NCI-H1092 (cell line): ENCODE measurements at places on chromosomes 2 and 18.

DNA sequence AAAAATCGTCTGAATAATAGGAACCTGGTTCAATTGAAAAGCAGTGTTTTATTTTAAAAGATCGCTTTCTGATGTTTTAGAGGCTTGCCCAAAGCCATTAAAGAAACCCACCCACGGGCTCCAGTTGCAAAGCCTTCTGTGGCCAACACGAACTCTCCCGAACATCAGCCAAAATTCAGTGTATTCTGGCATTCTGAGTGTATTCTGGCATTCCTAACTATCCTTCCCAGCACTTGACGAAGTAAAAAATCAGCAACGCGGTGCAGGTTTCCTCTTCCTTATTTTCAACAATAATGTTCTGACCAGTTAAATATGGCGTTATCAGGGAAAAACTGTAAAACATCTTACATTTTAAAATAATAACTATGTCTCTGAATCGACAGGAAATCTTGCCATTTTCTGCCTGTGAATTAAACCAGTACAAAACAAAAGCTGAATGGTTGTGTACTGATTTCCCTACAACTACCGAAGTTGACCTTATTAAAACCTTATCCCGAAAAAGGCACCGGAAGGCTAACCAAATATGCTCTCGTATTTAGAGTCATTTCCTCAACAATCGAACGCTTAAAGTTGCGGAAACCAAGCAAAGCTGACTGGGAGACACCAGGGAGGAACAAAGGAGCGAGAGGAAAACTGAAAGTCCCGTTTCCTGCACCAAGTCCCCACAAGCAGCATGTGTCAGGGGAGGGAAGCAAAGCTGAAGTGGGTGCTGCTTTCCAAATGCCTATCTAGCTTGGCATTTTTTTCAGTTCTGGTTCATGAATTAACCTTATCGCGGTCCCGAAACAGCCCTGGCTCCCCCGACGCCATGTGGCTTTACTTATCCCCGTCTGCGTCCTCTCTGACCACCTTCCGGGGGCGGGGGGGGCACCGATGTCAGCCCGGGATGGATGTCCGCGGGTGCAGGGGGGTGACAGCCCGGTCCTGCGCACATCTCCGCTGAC lies 44.3 kb downstream of the ZNF516 start:
- DNase-seq: peak; percentile 23

DNA sequence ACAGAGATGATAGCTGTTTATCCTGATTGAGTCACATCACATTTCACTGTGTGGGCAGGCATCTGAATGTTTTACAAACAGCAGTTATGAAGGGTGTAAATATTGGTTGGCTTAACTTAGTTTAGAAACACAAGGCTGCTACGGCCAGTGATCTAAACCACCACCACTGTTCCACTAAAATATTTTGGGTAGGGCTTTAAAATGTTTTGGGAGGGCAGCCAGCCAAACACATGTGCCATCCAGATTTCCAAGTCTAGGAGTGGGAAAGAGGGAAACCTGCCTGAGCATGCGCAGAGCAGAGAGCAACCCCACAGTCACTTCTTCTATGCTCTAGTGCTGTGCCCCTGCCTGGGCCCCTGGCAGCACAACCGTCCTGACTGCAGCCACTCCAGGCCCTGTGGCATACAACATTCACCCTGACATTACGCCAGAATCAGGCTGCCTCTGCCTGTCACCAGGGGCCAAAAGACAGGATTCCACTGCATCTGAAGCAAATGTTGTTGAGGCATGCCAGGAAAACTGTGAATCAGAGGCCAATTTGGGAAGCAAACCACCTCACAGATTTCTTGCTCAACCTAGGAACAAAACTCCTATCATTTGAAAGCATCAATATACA lies 74.8 kb upstream of the COL5A2 start:
- no peak for DNase-seq

- no peak for DNase-seq
These were observed 52.2 kb upstream of the CAB39 start for GRCh38 chr2:230660294-230661060.

GRCh38 chr2:114724454-114724853 lies 282.0 kb downstream of the DPP10 start:
- no peak for DNase-seq

- DNase-seq: no peak
These were observed 19.2 kb upstream of the SEH1L start for GRCh38 chr18:12928641-12929040.

- DNase-seq: no peak
These were observed 198.3 kb downstream of the MGAT5 start for GRCh38 chr2:134452042-134452733.

- DNase-seq: no peak
These were observed 183.4 kb upstream of the RASGRP3 start for GRCh38 chr2:33292981-33293595.

DNA sequence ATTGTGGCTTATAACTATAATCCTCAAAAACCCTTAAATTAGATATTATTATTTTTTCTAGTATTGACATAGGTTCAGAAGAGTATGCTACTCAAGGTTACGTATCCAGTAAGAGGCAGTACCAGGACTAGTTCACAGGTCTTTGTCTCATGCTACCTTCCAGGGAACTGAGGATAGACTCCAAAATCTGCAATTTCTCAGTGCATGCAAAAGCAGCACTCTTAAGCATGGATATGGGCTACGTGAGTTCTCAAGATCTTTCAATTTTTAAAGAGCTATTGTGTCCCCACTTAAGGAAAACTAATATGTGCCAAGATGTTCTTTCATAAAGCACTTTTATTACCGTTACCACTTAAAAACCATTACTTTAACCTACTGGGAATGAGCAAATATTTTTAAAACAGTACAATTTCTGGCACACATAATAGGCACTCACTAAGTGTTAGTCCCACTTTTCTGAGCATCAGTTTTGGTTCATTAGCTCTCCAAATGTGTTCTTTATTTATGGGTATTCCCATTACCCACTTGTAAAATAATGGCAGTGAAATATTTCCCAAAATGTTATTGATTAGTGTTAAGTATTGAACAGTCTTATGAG lies 113.8 kb upstream of the TTN start:
- DNase-seq: no peak

GRCh38 chr2:133986881-133987795 lies 266.7 kb upstream of the MGAT5 start:
- no peak for DNase-seq

DNA sequence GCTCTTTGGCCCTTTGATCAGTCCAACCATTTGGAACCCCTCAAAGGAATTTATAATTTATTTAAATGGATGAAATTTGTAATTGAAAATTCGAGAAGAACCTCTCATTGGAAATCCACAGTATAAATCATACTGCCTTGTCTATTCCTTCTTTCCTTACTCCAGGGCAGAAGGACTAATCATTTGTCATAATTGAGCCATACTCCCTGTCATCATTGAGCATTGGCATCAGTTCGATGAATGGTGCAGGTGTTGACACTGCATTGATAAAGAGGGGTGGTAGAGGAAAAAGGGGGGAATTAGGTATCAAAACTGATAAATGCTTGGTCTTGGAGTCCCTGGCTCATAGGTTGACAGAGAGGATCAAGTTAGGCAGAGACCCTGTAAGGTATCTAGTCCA lies 2.0 kb downstream of the VSNL1 start:
- no peak for DNase-seq
